ENCODE measurements at places on chromosomes 3 and 15. TPM values are rescaled to one million over a fixed set of nuclear protein-coding genes. Genes with fewer than 3 reads are reported as not detected.

GRCh38 chr15:82539691-82540054 is 584 bp downstream of the RPS17 start:
- no peak for DNase-seq

DNA sequence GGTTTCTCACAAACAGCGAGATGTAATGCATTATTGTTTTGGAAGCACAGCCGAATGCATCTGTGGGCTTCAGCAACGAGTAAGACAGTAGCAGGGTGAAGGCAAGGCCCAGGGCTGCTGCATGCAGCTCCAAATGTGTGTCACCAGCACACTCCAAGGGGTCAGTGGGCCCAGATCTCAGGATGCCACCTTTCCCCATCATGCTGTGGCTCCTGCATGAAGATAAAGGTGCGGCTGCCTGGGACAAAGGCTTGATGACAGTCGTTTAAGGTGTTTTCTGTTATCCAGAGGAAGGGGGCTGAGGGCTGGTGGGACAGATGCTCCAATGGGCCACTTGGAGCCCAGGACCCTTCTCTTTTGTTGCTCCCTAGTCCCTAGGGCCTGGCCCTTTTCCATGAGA is 13.2 kb downstream of the C3orf22 start:
- no peak for DNase-seq

- DNase-seq, result no peak
Observed at GRCh38 chr3:53114412-53115074, 15.7 kb downstream of the RFT1 start.

DNA sequence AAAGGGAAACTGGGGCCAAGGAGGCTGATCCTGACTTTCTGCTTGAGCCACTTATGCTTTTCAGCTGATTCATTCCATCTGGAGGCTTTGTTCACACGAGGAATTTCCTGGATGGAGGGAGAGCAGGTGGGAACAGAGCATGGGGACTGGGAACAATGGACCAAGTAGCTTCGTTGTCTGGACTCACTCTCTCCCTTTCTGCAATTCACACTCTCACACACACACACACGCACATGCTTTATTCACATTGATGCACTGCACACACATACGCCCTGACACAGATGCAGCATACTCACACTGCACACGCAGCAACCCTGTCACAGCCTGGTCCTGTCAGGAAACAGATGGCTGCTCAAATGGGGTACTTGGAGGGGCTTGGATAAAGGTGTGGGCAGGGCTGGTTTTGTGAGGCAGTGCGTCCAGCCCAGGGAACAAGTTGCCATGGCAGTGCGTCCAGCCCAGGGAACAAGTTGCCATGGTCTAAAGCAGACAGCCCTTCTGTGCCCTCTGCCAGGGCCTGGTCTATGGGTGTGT is 19.8 kb upstream of the CHCHD6 start:
- DNase-seq, result no peak

DNA sequence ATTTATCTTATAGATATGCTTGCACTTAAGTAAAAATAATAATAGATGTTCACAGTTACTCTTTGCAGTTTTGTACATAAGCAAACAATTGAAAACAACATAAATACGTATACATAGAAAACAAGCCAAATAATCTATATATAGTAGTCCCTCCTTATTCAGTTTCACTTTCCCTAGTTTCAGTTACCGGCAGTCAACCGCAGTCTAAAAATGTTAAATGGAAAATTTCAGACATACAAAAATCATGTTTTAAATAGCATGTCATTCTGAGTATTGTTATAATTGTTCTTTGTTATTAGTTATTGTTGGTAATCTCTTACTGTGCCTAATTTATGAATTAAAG is 262.0 kb downstream of the CGGBP1 start:
- DNase-seq, result no peak

GRCh38 chr15:47542312-47542989 is 174.9 kb upstream of the SEMA6D start:
- DNase-seq, result no peak

DNA sequence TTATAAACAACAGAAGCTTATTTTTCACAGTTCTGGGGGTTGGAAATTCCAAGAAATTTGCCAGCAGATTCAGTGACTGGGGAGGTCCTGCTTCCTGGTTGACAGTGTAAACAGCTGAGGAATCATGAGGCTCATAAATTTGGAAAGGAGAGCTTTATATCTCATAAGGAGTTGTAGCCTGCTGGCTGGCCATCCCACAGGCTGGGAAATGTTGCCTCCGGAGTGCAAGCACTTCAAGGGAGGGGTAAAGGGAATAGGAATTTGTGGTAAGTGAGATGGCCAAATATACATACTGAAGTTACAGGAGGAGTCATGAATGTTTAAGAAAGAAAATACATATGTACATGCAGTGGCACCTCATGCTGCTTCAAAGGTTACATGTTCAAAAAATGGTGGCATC is 217.2 kb upstream of the CBLB start:
- DNase-seq, result no peak

GRCh38 chr3:32186876-32187275 is 51.6 kb upstream of the CMTM8 start:
- no peak for DNase-seq

DNA sequence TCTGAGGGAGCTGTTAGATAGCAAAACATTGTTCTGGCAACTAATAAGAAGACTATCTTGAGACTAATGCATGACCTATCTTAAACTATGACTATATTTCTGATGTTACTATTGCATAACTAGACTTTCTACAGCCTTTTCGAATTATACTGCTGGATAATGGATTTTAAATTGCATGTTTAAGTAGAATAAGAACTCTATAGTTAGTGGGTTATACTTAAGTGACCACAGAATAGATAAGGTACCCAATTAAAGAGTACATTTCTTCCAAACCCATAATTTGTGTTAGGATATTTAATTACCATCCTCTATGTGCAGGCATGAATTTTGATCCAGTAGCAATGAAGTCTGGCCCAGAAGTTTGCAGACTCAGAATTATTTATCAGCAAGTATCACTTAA is 44.6 kb upstream of the SPPL2A start:
- DNase-seq, result no peak

DNA sequence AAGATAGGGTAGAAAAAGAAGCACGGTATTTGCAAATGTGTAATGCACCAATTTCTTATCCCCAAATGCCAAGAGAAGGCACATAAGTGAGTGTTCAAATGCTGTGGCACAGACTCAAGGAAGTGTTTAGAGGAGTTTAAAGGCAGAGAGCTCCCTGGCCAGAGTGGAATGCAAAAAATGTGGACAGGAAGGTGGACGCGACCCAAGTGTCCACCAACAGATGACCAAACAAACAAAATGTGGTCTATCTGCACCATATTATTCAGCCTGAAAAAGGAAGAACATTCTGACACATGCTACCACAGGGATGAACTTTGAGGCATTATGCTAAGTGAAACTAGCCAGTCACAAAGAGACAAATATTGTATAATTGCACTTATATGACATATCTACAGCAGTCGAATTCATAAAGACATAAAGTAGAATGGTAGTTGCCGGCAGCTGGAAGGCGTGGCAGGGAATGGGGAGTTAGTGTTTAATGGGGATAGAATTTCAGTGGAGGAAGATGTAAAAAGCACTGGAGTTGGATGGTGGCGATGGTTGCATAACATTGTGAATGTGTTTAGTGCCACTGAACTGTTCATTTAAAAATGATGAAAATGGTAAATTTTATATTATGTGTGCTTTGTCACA is 126.6 kb downstream of the SRGAP3 start:
- no peak for DNase-seq

DNA sequence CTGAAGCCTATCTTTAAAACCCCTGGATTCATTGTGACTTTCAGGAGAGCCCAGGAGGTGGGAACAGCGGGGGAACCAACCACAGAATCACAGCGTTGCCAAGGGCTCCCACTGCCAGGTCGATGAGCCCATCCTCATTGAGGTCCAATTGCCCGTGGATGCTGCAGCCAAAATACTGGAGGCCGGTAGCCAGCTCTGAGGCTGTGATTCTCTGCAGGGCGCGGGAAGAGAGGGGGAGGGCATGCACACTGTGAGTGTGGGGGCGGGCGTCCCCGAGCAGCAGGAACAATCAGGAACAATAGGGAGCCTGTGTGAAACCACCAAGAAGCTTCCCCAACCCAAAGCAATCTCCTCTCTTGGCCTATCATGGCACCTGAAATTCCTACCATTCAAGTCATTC is 53.4 kb downstream of the FEM1B start:
- DNase-seq, result no peak

- no peak for DNase-seq
Observed at GRCh38 chr3:150210461-150211110, 197.5 kb upstream of the TSC22D2 start.

DNA sequence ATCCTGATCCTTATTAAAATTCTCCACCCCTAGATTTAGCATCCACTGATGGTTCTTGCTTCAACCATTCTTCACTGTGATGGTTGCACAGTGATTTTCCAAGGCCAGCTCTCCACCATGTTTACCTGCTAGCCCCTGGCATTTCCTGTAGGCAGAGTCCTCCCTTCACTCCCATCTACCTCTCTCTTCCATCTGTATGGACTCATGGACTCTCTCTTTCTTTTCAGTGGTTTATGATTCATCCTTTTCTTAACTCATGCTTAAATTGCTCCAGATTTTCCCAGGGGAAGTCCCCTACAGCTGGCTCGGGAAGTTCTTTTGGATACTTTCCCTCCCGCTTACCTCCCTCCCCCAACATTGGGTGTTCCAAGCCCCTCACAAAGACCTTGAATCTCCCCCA is 18.7 kb downstream of the TGM4 start:
- no peak for DNase-seq

DNA sequence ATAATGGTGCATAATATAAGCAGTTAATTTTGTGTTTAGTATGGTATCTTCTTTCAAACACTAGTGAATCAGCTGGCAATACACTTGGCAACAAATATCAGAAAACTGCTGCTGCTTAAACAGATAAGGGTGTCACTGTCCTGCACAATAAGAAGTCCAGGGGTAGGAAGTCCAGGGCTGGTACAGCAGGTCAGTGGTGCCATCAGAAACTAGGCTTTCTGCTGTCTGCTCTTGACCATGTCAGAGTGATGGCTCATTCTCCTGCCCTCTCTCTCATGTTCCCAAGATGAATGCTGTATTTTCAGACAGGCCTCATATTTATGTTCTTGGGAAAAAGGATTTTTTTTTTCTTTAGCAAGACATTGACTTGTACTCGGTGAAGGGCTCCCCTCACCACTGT is 9.2 kb upstream of the GRK7 start:
- DNase-seq, result no peak

DNA sequence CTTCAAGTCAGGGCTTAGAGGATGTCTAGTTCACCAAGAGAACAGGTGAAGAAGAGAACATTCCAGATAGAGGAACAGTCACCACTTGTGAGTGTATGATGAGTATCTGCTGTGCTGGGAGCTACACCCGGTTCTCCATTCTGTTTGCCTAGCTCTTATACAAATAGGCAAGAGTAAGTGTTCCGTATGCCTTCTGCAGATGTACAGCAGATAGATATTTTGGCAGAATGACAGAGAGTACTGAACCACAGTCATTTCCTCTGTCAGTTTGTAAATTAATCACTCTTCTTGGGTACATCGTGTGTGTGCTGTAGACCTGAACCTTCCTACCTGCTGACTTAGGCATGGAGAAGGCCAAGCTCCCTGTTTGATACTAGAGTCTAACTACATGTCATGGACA is 108.3 kb upstream of the CTDSPL start:
- no peak for DNase-seq

GRCh38 chr3:163175970-163176369 is 1679.4 kb downstream of the OTOL1 start:
- no peak for DNase-seq

DNA sequence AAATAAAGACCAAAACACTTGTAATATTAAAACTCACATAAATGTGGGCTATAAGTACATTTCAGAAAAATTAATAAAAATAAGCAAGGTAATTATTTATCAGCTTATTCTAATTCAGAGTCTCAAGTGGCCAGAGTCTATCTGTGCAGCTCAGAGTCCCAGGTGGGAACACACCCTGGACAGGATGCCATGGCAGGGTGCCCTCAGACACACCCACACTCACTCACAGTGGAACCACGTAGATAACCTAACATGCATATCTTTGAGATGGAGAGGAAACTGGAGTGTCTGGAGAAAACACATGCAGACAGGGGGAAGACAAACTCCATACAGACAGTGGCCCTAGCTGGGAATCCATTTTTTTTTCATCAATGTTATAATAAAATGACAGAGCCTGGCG is 37.2 kb downstream of the FSIP1 start:
- DNase-seq, result no peak

GRCh38 chr3:194136519-194137007 is 615 bp downstream of the HES1 start:
- no peak for DNase-seq

- no peak for DNase-seq
Observed at GRCh38 chr3:4570840-4571621, 77.9 kb downstream of the ITPR1 start.

GRCh38 chr3:47005212-47006144 is 26.0 kb downstream of the NBEAL2 start:
- no peak for DNase-seq

DNA sequence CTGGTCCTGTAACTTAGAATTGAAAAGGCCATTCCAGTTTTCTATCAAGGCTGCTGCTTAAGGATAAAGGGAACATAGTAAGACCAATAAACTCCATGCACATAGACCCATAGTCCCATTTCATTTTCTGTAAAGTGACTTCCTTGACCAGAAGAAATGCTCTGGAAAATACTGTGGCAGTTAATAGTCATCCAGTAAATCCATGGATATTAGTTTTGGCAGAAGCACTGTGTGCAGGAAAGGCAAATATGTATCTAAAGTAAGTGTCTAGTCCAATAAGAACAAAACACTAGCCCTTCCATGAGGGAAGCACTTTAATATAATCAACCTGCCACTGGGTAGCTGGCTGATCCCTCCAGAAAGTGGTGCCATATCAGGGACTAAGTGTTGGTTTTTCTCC is 19.3 kb upstream of the MKRN3 start:
- DNase-seq, result no peak

DNA sequence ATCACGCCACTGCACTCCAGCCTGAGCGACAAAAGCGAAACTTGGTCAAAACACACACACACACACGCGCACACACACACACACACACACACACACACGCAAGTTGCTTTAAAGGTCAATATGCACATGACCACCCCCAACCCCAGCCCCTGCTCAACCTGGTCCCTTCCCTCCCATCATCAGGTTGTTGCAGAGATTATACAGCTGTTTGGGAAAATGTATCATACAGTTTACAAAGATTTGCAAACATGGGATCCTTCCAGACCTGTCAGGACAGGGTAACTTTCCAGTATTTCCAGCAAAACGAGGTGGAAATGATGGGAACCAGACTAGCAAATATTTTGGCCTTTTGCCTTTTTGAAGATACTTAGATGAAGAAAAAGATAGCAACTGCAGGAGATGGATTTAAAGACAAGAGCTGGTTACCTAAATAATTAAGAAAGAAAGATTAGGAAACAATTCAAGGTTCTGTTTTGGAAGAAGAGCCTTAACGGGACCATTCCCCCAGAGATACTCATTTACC is 80.2 kb downstream of the TNIK start:
- no peak for DNase-seq

The KCNMB2 gene
- polyA plus RNA-seq, result not detected

The RAB27A gene
- 12.1 TPM for polyA plus RNA-seq

The SLC28A1 gene
- polyA plus RNA-seq, result not detected

The PLA2G4F gene
- not detected for polyA plus RNA-seq

The CYP1A2 gene
- not detected for polyA plus RNA-seq

The MASP1 gene
- polyA plus RNA-seq, result 244 TPM

The ATRIP gene
- polyA plus RNA-seq, result 6.3 TPM

The ARRDC4 gene
- 67.4 TPM for polyA plus RNA-seq

All from BJ (cell line).